AG10803 (cell line): ENCODE measurements at places on chromosomes 1 and 21.

GRCh38 chr1:184150776-184151531 is 99.4 kb downstream of the TSEN15 start:
- peak; percentile 77 for DNase-seq

GRCh38 chr1:74423471-74423870 is 88.9 kb downstream of the LRRC53 start:
- no peak for DNase-seq

GRCh38 chr21:35408401-35408800 is 359.3 kb upstream of the RUNX1 start:
- DNase-seq: peak; percentile 59

GRCh38 chr1:226051365-226051764 is 11.2 kb upstream of the H3-3A start:
- DNase-seq: peak; percentile 24

DNA sequence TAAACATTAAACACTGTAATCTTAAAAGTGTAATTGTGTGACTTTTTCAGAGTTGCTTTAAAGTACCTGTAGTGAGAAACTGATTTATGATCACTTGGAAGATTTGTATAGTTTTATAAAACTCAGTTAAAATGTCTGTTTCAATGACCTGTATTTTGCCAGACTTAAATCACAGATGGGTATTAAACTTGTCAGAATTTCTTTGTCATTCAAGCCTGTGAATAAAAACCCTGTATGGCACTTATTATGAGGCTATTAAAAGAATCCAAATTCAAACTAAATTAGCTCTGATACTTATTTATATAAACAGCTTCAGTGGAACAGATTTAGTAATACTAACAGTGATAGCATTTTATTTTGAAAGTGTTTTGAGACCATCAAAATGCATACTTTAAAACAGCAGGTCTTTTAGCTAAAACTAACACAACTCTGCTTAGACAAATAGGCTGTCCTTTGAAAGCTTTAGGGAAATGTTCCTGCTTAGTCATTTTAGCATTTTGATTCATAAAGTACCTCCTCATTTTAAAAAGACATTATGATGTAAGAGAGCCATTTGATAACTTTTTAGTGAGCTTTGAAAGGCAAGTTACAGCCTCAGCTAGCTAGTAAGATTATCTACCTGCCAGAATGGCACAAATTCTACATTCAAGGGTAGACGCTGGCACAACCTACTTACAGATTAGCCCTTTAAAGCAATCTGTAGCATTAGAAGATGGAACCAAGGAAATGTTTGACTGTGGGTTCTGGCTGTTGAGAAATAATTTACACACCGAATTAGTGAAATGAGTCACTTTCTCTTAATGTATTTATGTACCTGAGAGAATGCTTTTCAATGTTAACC is 9.4 kb downstream of the SOD1 start:
- DNase-seq: no peak

GRCh38 chr1:87236585-87236984 is 92.1 kb upstream of the LMO4 start:
- no peak for DNase-seq

DNA sequence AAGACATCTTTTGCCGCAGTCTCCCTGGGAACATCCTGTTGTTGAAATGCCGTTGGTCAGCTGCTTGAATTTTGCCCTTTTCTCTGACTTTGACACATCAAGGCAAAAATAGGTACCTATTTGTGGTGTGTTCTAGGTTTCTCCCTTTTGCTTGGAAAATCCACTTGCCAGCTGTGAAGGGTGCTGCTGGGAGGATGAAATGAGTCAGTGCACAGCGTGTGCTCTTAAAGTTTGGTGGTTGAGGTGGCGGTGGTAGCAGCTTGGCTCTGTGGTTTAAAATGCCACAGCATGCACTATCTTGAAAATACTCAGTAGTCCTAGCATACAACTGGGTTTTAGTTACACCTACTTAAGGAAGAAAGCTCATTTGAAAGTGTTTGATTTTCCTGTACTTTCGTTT is 183.8 kb downstream of the DHRS3 start:
- peak; percentile 71 for DNase-seq

DNA sequence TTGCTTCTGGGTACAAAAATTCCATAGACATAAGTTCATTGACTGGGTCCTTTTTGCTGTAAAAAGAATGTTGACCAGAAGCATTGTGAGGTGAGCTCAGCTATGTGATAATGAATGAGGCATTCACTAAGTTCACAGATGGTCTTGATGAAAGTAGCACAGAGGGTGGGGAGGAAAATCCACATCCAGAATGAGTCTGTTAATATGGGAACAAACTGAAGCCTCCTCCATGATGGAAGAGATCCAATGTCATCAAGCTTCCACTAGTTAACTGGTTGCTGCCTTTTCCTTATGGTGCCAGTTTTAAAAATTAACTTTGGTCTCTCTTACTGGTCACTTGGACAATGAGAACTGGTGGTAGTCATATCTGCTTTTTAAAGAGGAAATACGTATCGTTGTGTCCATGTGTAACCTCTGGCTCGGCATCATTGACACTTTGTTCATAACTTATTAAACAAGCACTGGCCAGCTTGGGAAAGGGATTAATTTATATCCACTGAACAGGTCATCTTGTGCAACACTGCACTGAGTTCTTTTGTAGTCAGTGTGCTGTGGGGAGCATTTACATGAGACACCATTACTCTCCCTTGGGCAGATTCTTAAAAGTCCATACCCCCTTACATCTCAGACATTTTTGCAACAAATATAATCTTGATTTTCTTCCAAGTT is 88.6 kb downstream of the ADAMTS1 start:
- peak; percentile 91 for DNase-seq

DNA sequence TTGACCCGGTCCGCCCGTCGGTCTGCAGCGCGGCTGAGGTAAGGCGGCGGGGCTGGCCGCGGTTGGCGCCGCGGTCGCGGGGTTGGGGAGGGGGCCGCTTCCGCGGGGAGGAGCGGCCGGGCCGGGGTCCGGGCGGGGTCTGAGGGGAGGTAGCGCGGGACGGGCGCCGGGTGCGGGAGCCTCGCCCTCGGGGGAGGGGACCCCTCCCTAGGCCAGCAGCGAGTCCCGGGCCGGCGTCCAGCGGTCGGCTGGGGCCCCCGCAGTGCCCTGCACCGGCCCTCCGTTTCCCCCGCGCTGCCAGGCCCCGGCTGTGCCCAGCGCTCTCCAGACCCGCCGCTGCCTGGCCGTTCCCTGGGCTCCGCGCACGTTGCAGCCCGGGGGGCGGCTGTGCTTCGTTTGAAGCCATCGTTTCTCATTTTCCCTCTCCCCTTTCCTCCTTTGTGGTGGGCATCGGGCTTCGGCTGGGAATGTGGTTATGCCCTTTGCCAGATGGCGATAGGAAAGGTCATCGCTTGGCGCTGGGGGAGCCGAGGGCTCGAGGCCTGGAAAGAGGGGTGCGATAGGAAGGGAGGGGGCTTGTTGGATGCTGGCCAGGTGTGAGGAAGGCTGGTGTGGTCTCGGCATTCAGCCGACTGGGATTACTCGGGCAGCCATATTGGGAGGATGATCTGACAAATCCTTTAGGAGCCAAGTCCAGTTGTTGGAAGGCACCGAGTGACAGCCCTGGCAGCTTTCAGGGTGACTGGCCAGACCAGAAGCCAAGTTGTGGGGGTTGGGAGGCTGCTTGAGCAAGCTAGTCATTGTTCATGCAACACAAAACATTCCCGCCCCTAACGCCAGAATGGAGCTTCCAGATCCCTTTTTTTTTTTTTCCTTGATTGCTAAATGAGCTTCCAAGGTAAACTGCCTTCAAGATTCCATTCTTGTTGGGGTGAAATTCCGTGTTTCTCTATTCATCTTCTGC is 753 bp downstream of the KIF1B start:
- DNase-seq: peak; percentile 98

- no peak for DNase-seq
Measured at GRCh38 chr1:197222025-197222685, 45.9 kb upstream of the CRB1 start.

GRCh38 chr1:12114916-12115315 is 51.8 kb downstream of the TNFRSF8 start:
- no peak for DNase-seq

DNA sequence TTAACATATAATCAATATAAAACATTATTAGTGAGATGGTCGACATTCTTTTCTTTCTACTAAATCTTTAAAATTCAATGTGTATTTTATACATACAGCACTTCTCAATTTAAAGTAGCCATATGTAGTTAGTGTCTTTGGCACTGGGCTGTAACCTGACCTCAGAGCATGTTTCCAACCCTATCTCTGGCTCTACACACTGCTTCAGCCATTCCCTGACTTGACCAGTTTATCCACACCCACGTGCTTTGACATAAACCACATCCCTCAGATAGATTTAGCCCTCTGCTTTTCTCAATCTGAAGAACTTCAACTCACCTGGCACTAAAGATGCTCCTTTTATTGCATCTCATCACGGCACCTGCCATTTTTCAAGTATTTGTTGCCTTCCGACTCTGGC is 58.3 kb downstream of the RGS2 start:
- no peak for DNase-seq
